Cerebellar nuclear complex (tissue), 1 donor: ENCODE measurements at places on chromosomes 2 and 18.

- no peak for DNase-seq
These were observed 209.0 kb downstream of the FAM210A start for GRCh38 chr18:13517369-13517768.

DNA sequence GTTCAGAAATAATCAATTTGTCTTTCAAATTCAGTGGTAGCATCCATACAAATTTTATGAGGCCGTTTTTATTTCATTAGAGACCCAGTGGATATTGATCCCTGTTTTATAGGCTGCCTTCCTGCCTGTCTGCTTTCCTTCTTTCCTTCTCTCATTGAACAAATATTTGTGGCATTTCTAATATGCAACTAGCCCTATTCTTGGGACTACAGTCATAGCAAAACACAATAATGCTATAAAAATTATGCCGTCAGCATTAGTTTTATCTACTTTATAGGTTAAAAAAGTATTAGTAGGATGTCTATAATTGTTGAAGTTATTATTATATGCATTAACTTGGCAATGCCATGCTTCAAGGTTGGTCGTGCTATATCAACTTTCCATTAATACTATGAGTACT is 2037.8 kb upstream of the LRRTM1 start:
- DNase-seq, result no peak

DNA sequence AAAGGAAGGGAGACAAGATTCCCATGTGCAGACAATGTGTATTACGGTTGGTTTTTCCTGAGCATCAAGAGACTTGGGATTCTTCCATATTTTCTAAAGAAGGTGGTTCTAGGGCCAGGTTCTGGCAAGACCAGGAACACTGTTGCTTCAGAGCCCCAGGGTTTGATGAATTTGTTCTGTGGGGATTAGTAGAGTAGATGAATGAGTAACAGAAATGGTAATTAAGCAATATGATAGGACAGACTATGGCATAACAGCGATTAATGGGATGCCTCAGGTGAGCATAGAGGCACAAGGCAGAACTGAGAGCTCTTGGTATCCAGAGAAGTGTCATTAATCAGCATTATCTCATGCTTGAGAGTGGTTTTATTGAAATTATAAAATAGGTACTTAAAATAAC is 82.8 kb upstream of the PNPT1 start:
- DNase-seq, result no peak

DNA sequence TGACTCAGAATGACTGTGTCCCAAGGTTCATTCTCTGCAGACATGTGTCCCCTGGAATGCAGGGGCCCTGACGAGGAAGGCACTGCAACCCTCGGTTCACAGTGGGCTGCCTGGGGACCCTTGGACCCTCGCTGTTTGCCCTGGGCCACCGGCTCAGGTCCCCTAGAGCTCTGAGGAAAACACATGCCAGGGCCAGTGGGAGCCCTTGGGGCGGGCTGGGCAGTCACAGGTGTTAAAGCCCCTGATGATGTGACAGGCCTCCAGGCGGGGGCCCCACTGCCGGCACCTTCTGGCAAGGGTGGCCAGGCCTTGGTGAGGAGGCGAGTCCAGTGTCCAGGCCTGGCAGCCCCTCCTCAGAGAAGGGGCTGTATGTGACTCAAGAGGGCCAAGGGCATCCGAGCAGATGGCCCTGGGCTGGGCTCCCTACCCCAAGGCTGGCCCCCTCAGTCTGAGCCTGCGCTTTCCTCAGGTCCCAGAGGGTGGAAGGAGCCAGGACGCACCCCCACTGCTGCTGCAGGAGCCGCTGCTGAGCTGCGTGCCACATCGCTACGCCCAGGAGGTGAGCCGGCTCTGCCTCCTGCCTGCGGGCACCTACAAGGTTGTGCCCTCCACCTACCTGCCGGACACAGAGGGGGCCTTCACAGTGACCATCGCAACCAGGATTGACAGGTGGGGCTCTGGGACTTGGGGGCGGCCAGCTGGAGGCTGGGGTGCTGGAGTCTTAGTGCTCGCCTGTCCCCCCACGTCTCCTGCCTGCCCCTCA is 11.1 kb downstream of the CAPN10 start:
- DNase-seq, result no peak

GRCh38 chr2:199524689-199525574 is 67.2 kb upstream of the SATB2 start:
- no peak for DNase-seq

DNA sequence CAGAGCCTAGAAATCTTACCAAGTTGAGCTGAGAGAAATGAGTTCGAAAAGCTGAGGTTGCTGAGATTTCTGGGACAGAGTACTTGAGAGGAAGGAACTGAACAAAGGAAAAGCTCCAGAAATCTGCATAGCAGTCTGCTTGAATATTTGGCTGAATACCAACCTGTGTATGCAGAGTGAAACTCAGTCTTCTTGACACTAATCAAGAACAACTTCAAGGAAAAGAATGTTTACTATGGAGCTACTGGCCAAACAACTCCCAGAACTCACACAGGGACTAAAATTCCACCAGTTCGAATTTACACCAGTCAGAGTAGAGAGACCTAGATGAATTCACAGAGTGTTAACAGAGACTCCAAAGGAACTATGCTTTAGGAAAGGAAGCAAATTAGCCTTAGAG is 66.5 kb downstream of the USP37 start:
- no peak for DNase-seq

GRCh38 chr2:60676706-60677330 is 79.2 kb upstream of the PAPOLG start:
- DNase-seq, result no peak

GRCh38 chr2:29829841-29830240 is 91.5 kb downstream of the ALK start:
- DNase-seq, result no peak

DNA sequence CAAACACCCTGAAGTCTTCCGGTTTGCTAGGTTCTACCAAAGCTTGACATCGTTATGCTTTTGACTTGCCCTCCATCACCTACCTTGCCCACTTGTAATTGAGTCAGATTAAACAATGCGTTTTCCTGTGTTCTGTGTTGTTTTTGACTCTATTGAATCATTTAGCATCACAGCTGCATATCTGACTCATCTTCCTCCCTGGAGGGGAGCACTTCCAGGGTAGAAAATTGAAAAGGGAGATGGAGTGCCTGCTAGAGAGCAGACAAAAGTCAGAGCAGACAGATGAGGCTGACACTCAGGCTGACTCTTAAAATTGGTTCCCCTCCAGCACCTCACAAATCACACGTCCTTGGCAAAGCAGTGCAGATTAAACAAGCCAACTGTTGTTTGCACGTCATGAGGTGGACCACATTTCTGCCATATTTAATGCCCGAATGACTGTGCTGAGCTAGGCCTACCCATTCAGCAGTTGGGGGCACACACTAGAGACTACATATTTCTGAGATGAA is 2.2 kb downstream of the MPP4 start:
- no peak for DNase-seq

DNA sequence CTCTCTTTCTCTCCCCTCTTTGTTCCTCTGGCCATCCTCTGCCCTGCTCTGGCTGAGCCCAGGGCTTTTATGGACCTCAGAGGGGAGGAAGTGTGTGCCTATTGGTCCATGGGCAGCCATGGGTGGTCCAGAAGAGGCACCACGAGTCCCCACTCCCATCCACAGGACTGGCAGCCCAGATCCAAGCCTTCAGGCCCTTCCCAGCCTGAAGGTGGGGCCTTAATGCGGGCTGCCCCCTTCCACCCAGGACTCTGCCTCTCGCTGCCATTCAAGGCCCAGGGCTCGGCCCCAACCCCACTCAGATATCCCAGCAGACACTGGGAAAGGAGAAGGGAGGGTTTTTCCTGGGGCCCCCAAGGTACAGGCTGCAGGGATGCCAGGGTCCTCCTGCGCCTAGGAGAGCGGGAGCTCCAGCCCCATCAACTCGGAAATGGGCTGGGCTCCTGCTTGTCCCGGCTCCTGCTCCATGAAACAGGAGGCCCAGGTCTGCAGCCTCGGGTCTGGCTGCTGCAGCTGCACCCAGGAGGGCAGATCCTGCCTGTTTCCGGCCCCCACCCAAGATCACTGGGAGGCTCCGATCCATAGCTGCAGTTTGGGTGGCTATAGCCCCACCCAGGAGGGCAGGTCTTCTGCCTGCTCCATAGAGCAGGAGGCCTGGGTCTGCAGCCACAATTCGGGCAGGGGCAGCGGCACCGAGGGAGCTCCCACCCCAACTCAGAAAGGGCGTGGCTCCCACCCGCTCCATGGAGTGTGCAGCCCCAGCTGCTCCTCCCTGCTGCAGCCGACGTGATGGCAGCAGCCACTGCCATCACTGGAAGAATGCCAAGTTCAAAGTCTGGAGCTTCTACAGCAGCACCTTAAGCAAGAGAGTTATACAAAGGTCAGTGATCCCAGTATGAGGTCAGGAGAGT is 116.6 kb upstream of the RBBP8 start:
- DNase-seq, result no peak

DNA sequence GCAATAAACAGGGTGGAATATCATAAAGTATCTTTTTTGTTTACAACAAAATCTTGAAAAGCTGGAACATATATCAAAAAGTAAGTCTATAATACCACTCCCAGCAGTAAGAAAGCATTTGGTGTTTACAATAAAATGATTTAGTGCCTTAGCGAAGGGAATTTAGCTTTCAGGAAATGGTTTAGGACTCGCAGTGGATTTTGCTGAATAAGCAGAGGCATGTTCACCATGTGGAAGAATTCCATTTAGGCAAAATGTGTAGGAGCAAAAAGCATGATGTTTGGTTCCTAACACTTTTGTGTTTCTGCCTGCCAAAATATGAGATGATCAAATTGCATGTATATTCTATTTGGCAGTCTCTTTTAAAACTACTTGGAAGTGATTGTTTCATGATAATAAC is 163.6 kb downstream of the AGPS start:
- DNase-seq, result no peak

GRCh38 chr2:16744521-16744920 is 78.9 kb upstream of the CYRIA start:
- DNase-seq, result no peak

- DNase-seq, result no peak
These were observed 96.2 kb upstream of the EPAS1 start for GRCh38 chr2:46200861-46201605.
